ENCODE measurements at places on chromosomes 4 and X.

DNA sequence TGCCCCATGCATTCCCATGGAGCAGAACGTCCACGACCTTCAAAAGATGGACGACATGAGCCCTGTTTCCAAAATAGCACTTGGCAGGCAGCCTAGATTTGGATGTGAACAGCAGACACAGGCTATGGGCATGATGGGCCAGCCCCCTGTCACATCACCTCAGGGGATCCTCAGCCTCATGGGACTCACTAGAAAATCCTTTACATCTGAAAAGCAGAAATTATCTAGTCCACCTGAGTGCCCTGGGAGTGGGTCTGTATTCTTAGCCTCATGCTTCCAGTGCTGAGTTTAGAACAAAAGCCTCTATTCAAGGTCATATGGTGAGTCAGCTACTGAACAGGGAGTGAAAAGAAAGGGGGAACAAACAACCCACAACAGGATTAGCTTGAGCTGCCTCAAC is 35.8 kb downstream of the GRIA3 start:
- DNase-seq: no peak

- DNase-seq: no peak
These were observed 156.3 kb downstream of the SLC7A11 start for GRCh38 chr4:138085736-138086305.

DNA sequence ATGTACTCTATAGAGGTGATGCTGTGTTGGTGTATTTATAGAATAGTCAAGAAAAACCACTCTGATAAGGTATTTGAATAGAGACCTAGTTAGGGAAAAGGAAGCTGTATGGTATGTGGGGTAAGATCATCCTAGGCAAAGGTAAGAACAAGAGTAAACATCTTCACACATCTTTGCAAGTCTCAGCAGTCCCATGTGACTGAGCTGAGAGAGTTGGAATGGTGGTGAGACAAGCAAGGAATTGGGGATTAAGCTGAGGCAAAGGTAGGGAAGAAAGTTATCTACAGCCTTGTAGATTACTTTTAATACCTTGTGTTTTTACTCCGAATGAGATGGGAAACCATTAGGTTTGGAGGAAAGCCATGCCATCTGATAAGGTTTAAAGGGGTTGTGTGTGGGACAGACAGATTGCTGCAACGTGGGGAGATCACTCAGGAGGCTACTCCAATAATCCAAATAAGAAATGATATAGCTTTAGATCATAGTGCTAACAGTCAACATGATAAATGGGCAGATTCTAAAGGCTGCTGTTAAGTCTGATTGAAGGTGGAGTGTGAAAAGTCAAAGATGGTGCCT is 31.7 kb upstream of the MANBA start:
- no peak for DNase-seq

DNA sequence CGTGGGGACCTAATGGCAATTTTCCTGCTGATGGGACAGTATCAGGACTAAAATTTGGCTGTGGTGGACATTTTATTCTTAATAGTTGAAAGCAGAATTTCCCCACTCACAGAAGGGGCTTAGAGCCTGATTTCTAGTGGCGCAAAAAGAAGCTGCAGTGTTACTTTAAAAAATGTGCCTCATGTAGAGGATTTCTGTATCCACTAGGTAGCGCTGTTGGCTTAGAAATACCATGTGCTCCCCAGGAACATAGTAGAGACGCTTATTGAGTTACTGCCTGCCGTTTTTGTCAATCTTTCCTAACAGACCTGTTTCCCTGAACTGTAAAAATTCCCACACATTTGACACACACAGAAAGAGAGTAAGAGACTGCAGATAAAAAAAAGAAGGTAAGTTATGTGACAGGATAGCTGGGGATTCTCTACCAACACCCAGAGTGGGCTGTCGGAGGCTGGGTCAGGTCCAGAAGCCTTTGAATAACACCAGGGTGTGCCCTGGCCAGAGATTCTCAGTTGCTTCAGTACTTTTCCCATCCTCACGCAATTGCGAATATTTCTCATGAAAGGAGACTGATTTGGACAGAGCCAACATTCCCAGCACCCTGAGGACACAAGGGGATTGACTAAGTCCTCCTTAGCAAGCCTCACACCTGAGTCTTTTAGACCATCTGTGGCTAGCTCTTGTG is 88.4 kb downstream of the ZXDA start:
- DNase-seq: peak; percentile 54

DNA sequence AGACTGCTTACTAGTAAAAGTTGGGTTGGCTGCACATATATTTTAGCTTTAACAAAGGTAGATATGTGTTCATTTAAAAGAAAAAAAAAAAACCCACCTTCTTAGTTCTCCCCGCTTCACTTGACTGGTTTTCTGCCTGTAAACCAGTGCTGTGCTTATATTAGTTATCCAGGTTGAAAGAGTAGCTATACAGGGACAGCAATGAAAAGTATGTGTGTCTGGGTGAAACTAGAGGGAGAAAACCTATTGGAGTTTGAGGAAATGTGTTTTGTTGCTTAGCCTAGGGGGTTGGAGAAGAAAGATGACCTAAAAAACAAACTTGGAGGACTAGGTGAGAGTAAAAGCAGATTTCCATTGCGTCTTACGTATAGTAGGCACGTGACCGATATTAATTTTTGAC is 4.5 kb downstream of the JADE1 start:
- DNase-seq: no peak

GRCh38 chrX:70141373-70141772 is 8.1 kb downstream of the IGBP1 start:
- no peak for DNase-seq
